ENCODE measurements at places on chromosomes 3 and 15. TPM values are rescaled to one million over a fixed set of nuclear protein-coding genes. Genes with fewer than 3 reads are reported as not detected.
A peak's percentile ranks its signal among the peaks of the same experiment; 100 is the strongest.

Gene IGF2BP2
- 60.6 TPM for total RNA-seq

Gene SETD2
- 24.0 TPM for total RNA-seq

Gene ST6GAL1
- not detected for total RNA-seq

Gene SSUH2
- total RNA-seq, result 0.76 TPM

Gene SLC28A1
- not detected for total RNA-seq

Gene RPL15
- total RNA-seq, result 1,523 TPM

DNA sequence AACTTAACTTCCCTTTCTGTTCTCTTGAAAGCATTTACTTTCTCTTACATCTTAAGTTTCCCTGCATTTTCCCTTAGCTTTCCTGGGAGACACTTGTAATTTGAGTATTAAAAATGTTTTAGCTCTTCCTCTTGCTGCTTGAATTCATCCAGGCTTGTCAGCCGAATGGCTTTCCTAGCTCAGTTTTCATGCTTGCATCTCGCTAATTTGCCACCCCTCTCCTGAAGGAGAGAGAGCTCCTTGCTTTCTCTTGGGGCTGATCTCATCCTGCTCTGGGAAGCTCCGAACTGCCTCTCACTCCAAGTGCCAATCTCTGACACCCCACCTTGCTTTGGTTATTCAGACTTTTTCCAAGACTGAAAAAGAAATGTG, 374.6 kb upstream of the TBL1XR1 start:
- H3K27me3 ChIP-seq, result no peaks in the 10 kb centered on the region
- DNase-seq, result no peak
- no peak overlapping the region for H3K27ac ChIP-seq
- peaks cover 27% of the 10 kb centered on the region for H3K4me1 ChIP-seq
- no peak overlapping the region for H3K4me3 ChIP-seq

DNA sequence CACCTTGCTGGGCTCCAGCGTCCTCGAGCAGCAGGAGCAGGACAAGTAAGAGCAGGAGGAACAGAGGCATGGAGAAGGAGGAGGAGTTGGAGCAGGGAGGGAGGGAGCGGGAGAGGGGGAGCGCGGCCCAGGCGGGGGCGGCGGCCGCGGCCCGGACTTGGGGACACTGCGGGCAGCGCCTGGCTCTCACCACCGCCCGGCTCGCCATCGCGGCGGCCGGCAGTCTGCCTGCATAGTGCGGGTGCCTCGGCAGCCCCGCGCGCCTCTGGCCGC, 440 bp downstream of the DCBLD2 start:
- H3K4me3 ChIP-seq, result peak overlapping the region; percentile 95
- H3K27ac ChIP-seq, result peak overlapping the region; percentile 73
- peaks cover 5% of the 10 kb centered on the region for H3K36me3 ChIP-seq
- DNase-seq, result peak; percentile 79
- peaks cover 47% of the 10 kb centered on the region for H3K4me1 ChIP-seq

GRCh38 chr3:32220006-32220405, 18.5 kb upstream of the CMTM8 start:
- no peak overlapping the region for H3K27ac ChIP-seq
- no peak for DNase-seq
- no peak overlapping the region for H3K4me3 ChIP-seq

- peaks cover 28% of the 10 kb centered on the region for H3K4me1 ChIP-seq
- peak; percentile 49 for DNase-seq
- H3K27me3 ChIP-seq, result no peaks in the 10 kb centered on the region
- H3K4me3 ChIP-seq, result no peak overlapping the region
Measured at GRCh38 chr15:60343221-60343970, 54.4 kb downstream of the ANXA2 start.

GRCh38 chr3:29649815-29650547, 369.1 kb downstream of the RBMS3 start:
- H3K27me3 ChIP-seq, result no peaks in the 10 kb centered on the region
- no peak overlapping the region for H3K27ac ChIP-seq
- H3K36me3 ChIP-seq, result no peaks in the 10 kb centered on the region
- H3K4me1 ChIP-seq, result peaks cover 11% of the 10 kb centered on the region
- peak; percentile 11 for DNase-seq
- H3K4me3 ChIP-seq, result no peak overlapping the region

- DNase-seq, result no peak
- no peaks in the 10 kb centered on the region for H3K36me3 ChIP-seq
- H3K27ac ChIP-seq, result no peak overlapping the region
- no peaks in the 10 kb centered on the region for H3K27me3 ChIP-seq
Measured at GRCh38 chr15:61524545-61524944, 295.4 kb upstream of the RORA start.

- no peaks in the 10 kb centered on the region for H3K36me3 ChIP-seq
- H3K27me3 ChIP-seq, result no peaks in the 10 kb centered on the region
- peaks cover 23% of the 10 kb centered on the region for H3K4me1 ChIP-seq
- no peak overlapping the region for H3K27ac ChIP-seq
- no peak for DNase-seq
Measured at GRCh38 chr3:48244461-48244860, 3.6 kb downstream of the ZNF589 start.

DNA sequence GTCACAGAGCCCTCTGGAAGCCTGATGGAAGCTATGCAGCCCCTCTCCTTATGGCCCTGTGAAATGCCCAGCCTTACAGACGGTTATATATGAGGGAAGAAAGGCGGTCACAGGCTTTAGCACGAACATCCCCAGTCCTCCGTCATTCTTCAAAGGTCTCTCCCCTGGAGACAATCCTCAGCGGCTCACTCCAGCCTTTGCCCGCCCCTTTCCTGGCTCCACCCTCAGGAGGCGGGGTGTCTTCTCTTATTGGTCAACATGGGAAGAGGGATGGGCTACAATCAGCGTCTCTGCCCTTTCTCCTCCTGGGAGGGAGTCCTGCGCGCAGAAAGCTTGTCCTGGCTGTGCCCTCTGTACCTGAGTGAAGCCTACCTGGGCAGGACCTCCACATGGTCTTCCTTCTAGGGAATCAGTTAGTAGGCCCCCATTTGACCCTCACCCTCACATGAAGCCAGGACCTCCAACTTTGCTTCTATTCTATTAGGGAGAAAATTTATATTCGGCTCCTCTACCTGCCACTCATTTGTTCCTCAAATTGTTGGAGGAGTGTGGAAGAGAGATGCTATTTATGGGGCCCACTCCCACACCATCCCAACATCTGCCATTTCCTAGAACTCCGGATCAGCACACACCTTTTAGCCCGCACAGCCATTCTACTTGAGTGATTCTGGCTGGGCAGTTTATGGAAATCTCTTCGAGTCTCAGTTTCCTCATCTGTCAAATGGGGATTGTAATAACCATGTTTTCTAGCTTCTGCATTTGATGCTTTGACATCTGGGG, 112.9 kb upstream of the SLC6A11 start:
- no peak overlapping the region for H3K27ac ChIP-seq
- no peaks in the 10 kb centered on the region for H3K4me1 ChIP-seq
- DNase-seq, result peak; percentile 28

- H3K36me3 ChIP-seq, result no peaks in the 10 kb centered on the region
- no peak overlapping the region for H3K4me3 ChIP-seq
- DNase-seq, result no peak
- H3K4me1 ChIP-seq, result peaks cover 4% of the 10 kb centered on the region
- H3K27me3 ChIP-seq, result no peaks in the 10 kb centered on the region
- H3K27ac ChIP-seq, result no peak overlapping the region
Measured at GRCh38 chr15:21271566-21271965, 168.7 kb downstream of the POTEB3 start.

GRCh38 chr3:102979682-102980354, 545.0 kb downstream of the ZPLD1 start:
- peak; percentile 93 for DNase-seq
- H3K36me3 ChIP-seq, result no peaks in the 10 kb centered on the region
- H3K4me3 ChIP-seq, result no peak overlapping the region
- no peak overlapping the region for H3K27ac ChIP-seq

GRCh38 chr15:100516643-100517512, 11.9 kb downstream of the CERS3 start:
- no peaks in the 10 kb centered on the region for H3K4me1 ChIP-seq
- no peaks in the 10 kb centered on the region for H3K36me3 ChIP-seq
- no peak overlapping the region for H3K4me3 ChIP-seq
- DNase-seq, result no peak
- H3K27ac ChIP-seq, result no peak overlapping the region

DNA sequence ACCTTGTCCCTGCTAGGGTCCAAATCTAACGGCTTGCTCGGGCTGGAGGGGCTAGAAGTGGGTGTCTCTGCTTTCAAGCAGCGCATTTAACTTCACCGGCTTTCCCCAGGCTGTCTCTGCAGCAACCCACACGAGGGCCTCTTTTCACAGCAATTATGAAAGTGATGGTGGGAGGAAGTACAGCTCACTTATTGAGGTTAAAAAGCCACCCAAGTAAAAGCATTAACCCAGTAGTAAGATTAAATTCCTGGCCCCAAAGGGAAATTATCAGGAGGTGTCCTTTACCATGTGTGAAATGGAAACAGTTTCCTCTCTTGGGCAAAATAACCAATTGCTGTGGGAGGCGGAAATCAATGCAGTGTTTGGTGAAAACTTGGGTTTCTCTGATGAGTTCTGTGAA, 41.1 kb downstream of the NGRN start:
- H3K4me1 ChIP-seq, result no peaks in the 10 kb centered on the region
- no peaks in the 10 kb centered on the region for H3K27me3 ChIP-seq
- no peak for DNase-seq
- no peaks in the 10 kb centered on the region for H3K36me3 ChIP-seq
- no peak overlapping the region for H3K4me3 ChIP-seq

GRCh38 chr15:66016199-66016598, 146.9 kb downstream of the RAB11A start:
- H3K27ac ChIP-seq, result no peak overlapping the region
- H3K36me3 ChIP-seq, result no peaks in the 10 kb centered on the region
- DNase-seq, result no peak
- peaks cover 14% of the 10 kb centered on the region for H3K27me3 ChIP-seq

GRCh38 chr3:69612791-69613190, 126.5 kb upstream of the MITF start:
- no peaks in the 10 kb centered on the region for H3K4me1 ChIP-seq
- no peak overlapping the region for H3K27ac ChIP-seq
- no peak overlapping the region for H3K4me3 ChIP-seq
- no peaks in the 10 kb centered on the region for H3K36me3 ChIP-seq
- no peak for DNase-seq
- H3K27me3 ChIP-seq, result no peaks in the 10 kb centered on the region

GRCh38 chr3:46537779-46538178, 28.3 kb downstream of the LRRC2 start:
- peaks cover 29% of the 10 kb centered on the region for H3K4me1 ChIP-seq
- H3K27ac ChIP-seq, result no peak overlapping the region
- peaks cover 14% of the 10 kb centered on the region for H3K36me3 ChIP-seq
- no peak for DNase-seq
- no peaks in the 10 kb centered on the region for H3K27me3 ChIP-seq
- no peak overlapping the region for H3K4me3 ChIP-seq

- H3K27ac ChIP-seq, result no peak overlapping the region
- H3K27me3 ChIP-seq, result no peaks in the 10 kb centered on the region
- no peaks in the 10 kb centered on the region for H3K36me3 ChIP-seq
- H3K4me3 ChIP-seq, result no peak overlapping the region
Measured at GRCh38 chr15:92079647-92080255, 226.2 kb downstream of the SLCO3A1 start.

GRCh38 chr3:156727519-156728205, 53.3 kb downstream of the TIPARP start:
- H3K4me3 ChIP-seq, result no peak overlapping the region
- H3K27ac ChIP-seq, result peak overlapping the region; percentile 66
- no peak for DNase-seq
- peaks cover 20% of the 10 kb centered on the region for H3K36me3 ChIP-seq
- H3K27me3 ChIP-seq, result no peaks in the 10 kb centered on the region

DNA sequence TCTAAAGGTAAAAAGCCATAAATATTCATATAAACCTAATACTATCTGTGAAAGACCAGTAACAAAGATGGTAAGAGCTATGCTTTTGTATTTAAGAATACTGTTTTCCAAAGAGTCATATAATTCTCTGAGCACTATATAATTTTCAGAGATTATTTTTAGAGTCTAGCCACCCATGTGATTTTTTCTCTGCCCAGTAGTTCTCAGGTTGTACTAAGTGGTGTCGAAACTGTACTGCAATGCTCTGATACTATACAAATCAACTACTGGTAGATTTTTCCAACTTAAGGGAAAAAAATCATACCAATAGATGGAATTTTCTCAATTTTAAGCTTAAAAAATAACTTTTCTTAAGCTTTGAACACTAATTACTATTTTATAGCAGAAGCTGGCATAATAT, 104.8 kb downstream of the MYO5A start:
- no peak overlapping the region for H3K27ac ChIP-seq
- H3K36me3 ChIP-seq, result no peaks in the 10 kb centered on the region
- no peak overlapping the region for H3K4me3 ChIP-seq
- no peak for DNase-seq
- no peaks in the 10 kb centered on the region for H3K27me3 ChIP-seq
- peaks cover 9% of the 10 kb centered on the region for H3K4me1 ChIP-seq

DNA sequence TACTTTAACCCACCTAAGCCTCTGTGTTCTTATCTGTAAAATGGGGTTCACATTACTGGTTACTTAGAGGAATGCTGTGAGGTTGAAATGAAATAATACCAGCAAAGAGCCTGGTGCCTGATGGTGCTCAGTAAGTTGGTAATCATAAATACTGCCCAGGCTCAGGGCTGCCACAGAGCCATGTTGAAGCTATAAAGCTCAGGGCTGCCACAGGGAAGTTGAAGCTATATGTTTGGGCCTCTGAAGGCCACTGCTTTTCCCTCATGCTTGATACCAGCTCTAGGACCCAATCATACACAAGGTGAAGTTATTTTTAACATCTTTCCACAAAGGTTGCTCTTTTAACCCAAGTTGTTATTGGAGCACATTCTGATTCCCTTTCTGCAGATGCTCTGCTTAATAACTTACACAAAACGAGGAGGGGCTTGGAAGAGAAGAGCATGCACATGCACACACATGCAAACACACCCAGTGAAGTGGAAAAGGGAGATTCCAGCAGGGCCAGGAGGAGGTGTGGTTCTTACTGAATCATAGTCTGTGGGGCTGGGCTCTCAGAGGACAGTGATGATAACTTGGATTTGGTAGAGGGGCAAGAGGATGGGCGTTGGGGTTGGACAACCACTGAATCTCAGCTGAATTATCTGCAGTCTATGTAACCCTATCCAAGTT, 17.4 kb downstream of the PARP14 start:
- H3K36me3 ChIP-seq, result no peaks in the 10 kb centered on the region
- H3K4me1 ChIP-seq, result no peaks in the 10 kb centered on the region
- no peak overlapping the region for H3K27ac ChIP-seq

DNA sequence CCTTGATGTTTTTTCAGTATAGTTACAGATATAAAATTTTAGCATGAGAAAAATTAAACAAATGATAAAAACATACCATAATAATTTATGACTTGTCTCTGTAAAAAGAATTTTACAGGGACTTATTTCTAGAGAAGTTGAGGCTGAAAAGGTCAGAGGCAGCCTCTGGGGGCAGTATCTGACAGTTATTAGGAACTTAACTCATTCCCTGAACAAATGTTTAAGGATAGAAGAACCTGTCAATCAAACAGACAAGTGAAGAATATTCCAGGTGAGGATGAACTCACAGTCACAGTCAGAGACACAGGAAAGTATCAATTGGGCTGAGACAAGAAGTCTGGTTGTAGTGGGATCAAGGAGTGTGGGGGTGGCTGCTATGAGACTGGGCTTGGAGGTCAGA, 7.3 kb downstream of the MYLK start:
- H3K27me3 ChIP-seq, result no peaks in the 10 kb centered on the region
- no peak for DNase-seq
- H3K27ac ChIP-seq, result no peak overlapping the region

GRCh38 chr15:33048255-33048654, 146.3 kb downstream of the FMN1 start:
- no peak for DNase-seq
- H3K27me3 ChIP-seq, result no peaks in the 10 kb centered on the region
- no peak overlapping the region for H3K27ac ChIP-seq
- H3K4me1 ChIP-seq, result no peaks in the 10 kb centered on the region
- H3K4me3 ChIP-seq, result no peak overlapping the region

- H3K36me3 ChIP-seq, result no peaks in the 10 kb centered on the region
- peak overlapping the region; percentile 84 for H3K27ac ChIP-seq
- H3K4me3 ChIP-seq, result peak overlapping the region; percentile 78
- H3K27me3 ChIP-seq, result no peaks in the 10 kb centered on the region
- DNase-seq, result peak; percentile 82
Measured at GRCh38 chr3:101828691-101829436, 20.4 kb upstream of the NFKBIZ start.
